ENCODE measurements at places on chromosomes 4 and X. TPM values are rescaled to one million over a fixed set of nuclear protein-coding genes. Genes with fewer than 3 reads are reported as not detected.
A peak's percentile ranks its signal among the peaks of the same experiment; 100 is the strongest.

Gene TIGD2
- 10.8 TPM for total RNA-seq

Gene IGFBP7
- 114 TPM for total RNA-seq

Gene TMLHE
- 30.4 TPM for total RNA-seq

Gene CDX4
- total RNA-seq = not detected

DNA sequence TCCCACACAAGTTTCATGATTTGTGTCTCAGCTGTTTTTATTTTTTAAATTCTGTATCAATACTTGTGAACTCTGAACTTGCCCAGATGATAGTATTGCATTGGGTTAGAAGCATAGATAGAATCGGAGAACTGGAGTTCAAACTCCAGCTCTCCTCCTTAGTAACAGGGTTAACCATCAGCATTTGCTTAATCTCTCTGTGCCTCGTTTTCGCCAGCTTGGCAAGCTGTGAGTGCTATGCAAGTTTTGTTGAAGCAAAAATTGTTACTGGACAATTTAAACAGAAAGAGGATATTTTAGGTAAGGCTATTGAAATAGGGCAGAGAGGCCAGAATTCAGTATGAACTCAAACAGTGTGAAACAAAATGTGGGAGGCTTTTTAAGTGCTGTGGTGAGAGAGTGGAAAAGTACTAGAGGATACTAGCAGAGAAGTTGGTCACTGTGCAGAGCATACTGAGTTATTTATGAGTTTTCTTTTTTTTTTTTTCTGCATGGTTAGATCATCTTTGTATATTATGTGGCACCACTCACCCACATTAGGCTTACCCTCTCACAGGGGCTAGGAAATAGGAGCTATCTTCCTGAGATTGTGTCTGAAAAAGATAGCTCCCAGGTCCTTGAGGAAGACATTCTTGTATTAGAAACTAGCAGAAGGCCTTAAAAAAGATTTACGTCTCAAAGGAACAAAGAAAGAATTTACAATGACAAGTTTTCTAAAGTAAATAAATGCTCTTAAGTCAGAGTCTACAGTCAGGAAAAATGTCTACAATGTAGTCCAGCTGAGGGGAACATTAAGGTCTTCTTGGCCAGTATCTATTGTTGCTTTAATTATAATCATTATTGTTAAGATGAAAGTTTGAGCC is 1126.6 kb downstream of the FAT4 start:
- no peaks in the 10 kb centered on the region for H3K36me3 ChIP-seq
- H3K4me3 ChIP-seq = no peak overlapping the region
- peak overlapping the region; percentile 73 for H3K27ac ChIP-seq
- no peak for DNase-seq
- H3K4me1 ChIP-seq = peaks cover 14% of the 10 kb centered on the region

- no peaks in the 10 kb centered on the region for H3K36me3 ChIP-seq
- no peak for DNase-seq
These were observed 107.8 kb downstream of the EFNB1 start for GRCh38 chrX:68936608-68937007.

DNA sequence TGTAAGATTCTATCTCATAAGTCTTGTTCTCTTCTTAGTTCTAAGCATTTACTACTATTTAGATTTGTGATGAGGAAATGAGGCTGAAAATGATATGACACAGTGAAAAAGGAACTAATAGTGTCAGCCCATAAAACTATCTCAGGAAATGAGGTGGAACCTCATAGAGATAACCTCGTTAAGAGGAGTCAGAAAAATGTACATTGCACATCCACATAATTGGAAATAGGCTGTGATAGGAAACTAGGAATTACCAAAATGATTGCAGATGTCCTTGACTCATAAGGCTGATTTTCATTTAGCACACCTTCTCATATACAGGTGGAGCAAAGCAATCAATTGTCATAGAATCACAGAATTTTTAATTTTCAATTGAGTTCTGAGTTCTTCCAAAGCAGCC is 26.8 kb downstream of the ANXA10 start:
- H3K4me3 ChIP-seq = no peak overlapping the region
- no peak for DNase-seq
- H3K36me3 ChIP-seq = no peaks in the 10 kb centered on the region
- no peaks in the 10 kb centered on the region for H3K27me3 ChIP-seq
- H3K27ac ChIP-seq = no peak overlapping the region

Gene POU3F4
- not detected for total RNA-seq

- no peak for DNase-seq
- no peak overlapping the region for H3K27ac ChIP-seq
- H3K27me3 ChIP-seq = peaks cover 15% of the 10 kb centered on the region
- no peaks in the 10 kb centered on the region for H3K36me3 ChIP-seq
- no peak overlapping the region for H3K4me3 ChIP-seq
These were observed 3.7 kb downstream of the GPRIN3 start for GRCh38 chr4:89303814-89304388.

DNA sequence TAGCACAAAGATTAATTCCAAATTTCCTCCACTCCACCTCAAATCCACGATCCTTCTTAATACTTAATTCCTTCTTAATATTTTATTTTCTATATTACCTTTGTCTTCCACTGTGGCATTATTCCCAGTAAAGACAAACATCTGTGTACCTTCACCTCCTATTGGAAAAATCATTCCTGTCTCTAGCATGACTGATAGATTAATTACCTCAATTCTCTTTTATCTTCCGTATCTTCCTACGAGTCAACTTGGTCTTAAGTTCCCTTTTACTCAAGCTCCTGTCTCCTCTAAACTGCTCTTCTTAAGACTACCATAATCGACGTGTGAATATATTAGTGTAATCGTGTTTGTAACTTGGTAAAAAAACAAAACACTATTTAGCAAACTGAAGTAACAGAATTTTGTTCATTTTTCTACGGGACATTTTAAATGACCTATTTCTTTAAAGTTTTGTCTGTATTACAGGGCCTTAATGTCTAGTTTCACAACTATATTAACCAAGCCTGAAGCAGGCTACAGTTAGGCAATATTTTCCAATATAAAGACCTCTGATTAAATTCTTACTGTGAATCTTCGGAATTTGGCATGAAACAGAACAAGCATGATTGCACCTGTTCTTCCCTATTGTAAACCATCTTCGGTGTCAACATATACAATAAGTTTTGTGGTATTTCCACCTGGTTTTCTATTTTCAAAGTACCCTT is 1.1 kb upstream of the USP38 start:
- no peak for DNase-seq
- no peaks in the 10 kb centered on the region for H3K27me3 ChIP-seq
- peak overlapping the region; percentile 91 for H3K4me3 ChIP-seq
- peaks cover 46% of the 10 kb centered on the region for H3K4me1 ChIP-seq
- H3K36me3 ChIP-seq = peaks cover 7% of the 10 kb centered on the region
